ENCODE measurements at places on chromosomes 2 and 18. TPM values are rescaled to one million over a fixed set of nuclear protein-coding genes. Genes with fewer than 3 reads are reported as not detected.

Gene TBC1D8
- 139 TPM for total RNA-seq

Gene CCDC150
- 19.0 TPM for total RNA-seq

DNA sequence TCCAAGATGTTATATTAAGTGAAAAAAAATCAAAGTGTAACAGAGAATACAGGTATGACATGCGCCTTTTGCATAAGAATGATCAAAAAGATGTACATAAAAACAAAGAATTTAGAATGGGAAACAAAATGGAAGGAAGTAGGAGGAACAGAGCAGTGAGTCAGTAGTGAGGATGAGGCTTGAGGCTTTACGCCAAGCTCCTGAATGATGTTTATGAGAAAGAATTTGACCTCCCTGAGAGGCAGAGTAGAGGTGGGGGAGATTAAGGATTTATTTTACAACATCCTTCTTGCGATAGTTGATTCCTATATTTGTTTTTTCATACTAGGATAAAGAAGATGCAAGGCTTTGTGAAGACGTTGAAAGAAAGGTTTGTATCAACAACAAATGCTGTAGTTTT, 81.4 kb downstream of the DCDC2C start:
- H3K4me1 ChIP-seq, result no peaks in the 10 kb centered on the region
- H3K27ac ChIP-seq, result no peak overlapping the region

- H3K27me3 ChIP-seq, result peaks cover 4% of the 10 kb centered on the region
- H3K27ac ChIP-seq, result no peak overlapping the region
- H3K36me3 ChIP-seq, result no peaks in the 10 kb centered on the region
- no peaks in the 10 kb centered on the region for H3K4me1 ChIP-seq
Observed at GRCh38 chr18:10776493-10776892, 250.7 kb downstream of the NAPG start.

GRCh38 chr18:69948919-69949537, 1.4 kb upstream of the CD226 start:
- no peak for DNase-seq
- H3K27ac ChIP-seq, result no peak overlapping the region
- H3K27me3 ChIP-seq, result no peaks in the 10 kb centered on the region
- no peak overlapping the region for H3K4me3 ChIP-seq
- H3K4me1 ChIP-seq, result no peaks in the 10 kb centered on the region
- H3K36me3 ChIP-seq, result no peaks in the 10 kb centered on the region

GRCh38 chr2:185522472-185522871, 216.1 kb upstream of the FSIP2 start:
- no peak overlapping the region for H3K4me3 ChIP-seq
- no peaks in the 10 kb centered on the region for H3K4me1 ChIP-seq
- H3K27ac ChIP-seq, result no peak overlapping the region
- H3K36me3 ChIP-seq, result no peaks in the 10 kb centered on the region
- no peak for DNase-seq
- H3K27me3 ChIP-seq, result no peaks in the 10 kb centered on the region

DNA sequence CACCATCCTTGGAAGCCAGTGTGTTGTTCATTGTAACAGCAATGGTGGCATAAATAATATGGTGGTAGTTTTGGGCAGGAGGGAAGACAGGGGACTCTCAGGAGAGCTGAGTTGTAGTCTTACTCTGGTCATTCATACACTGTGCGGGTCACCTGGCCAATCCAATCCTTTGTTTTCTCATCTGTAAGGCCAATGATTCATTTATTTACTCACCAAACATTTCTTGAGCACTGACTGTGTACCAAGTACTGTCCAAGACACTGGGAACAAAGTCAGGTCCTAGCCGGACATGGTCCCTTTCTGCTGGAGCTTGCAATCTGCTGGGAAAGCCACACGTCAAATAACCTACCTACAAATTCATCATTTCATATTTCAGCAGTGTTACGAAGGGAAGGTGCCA, 302.7 kb downstream of the CYP26B1 start:
- no peak overlapping the region for H3K4me3 ChIP-seq
- H3K36me3 ChIP-seq, result no peaks in the 10 kb centered on the region
- no peak for DNase-seq

DNA sequence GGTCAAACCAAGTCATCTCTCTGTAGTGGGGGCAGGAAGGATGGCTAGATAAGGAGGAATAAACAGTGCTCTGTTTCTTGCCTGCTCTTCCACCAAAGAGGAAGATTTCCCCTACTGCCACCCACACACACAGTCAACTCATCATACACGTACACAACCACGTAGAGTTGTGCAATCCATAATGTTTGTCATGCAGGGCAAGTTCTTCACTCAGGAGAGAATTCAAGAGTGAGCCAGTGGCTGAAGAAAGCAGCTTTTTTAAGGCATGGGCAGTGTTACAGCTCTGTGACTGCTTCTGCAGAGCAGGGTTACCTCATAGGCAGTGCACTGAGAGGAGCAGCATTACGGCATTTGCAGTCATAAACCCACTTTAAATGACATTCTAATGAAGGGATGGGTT, 283.0 kb downstream of the RND3 start:
- H3K4me3 ChIP-seq, result no peak overlapping the region
- H3K36me3 ChIP-seq, result no peaks in the 10 kb centered on the region
- H3K4me1 ChIP-seq, result no peaks in the 10 kb centered on the region
- H3K27me3 ChIP-seq, result no peaks in the 10 kb centered on the region
- DNase-seq, result no peak
- no peak overlapping the region for H3K27ac ChIP-seq

DNA sequence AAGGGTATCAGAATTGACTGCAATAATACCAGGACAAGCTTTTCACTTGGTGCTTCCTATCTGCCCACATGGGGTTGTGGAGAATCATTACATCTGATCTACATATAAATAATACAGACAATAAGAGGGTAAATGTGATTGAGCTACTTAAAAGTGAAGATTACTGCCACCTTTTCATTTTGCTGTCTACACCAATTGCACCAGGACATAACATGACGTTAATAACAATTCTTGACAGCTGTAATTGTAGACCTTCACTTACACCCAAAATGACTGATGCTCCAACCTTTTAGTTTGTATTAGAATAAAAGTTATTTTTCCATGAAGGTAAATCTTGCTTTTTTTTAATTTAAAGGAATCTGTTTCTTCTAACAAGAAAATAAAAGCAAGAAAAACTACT, 36.5 kb upstream of the TTN start:
- H3K4me1 ChIP-seq, result no peaks in the 10 kb centered on the region
- H3K4me3 ChIP-seq, result no peak overlapping the region

- no peaks in the 10 kb centered on the region for H3K27me3 ChIP-seq
- H3K27ac ChIP-seq, result no peak overlapping the region
- H3K36me3 ChIP-seq, result no peaks in the 10 kb centered on the region
- DNase-seq, result no peak
Observed at GRCh38 chr2:235937526-235937925, 230.7 kb downstream of the GBX2 start.

DNA sequence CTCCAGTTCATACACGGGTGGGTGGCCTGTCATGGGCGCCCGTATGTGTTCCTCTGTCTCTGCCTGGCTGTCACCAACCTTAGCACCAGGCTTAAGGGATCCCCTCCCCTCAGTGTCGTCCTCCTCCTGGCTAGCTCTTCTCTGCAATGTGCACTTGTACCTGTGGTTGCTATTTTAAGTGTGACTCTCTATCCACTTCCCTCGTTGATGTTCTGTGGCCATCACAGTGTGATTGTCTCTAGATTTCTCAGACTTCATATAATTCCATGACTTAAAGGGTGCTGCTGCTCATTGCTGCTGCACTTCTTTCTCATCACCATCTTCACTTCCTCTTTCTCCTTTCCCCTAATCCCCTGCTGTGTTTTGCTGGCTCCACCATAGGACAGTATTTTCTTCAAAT, 143.4 kb downstream of the EML6 start:
- H3K4me3 ChIP-seq, result no peak overlapping the region
- no peaks in the 10 kb centered on the region for H3K4me1 ChIP-seq
- H3K27me3 ChIP-seq, result no peaks in the 10 kb centered on the region
- DNase-seq, result no peak
- no peak overlapping the region for H3K27ac ChIP-seq

- H3K4me3 ChIP-seq, result no peak overlapping the region
- no peak overlapping the region for H3K27ac ChIP-seq
- H3K27me3 ChIP-seq, result peaks cover 5% of the 10 kb centered on the region
- no peaks in the 10 kb centered on the region for H3K36me3 ChIP-seq
Observed at GRCh38 chr2:149313512-149313972, 16.8 kb upstream of the LYPD6 start.

DNA sequence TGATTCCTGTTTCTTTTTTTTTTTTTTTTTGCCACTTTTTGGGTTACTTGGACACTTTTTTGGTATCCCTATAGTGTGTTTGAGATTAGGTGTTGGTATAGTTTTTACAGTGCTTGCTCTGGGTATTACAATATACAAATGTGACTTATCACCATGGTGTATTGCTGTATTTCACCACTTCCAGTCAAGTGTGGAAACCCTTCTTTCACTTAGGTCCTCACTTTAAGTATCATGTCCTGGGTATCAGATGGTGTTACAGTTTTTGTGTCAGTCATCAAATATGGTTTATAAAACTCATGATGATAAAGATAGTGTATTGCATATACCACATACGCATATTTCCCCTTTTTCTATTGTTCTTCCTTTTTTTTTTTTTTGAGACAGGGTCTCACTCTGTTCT, 1.8 kb downstream of the ATP9B start:
- no peak overlapping the region for H3K4me3 ChIP-seq
- DNase-seq, result no peak
- H3K27me3 ChIP-seq, result no peaks in the 10 kb centered on the region
- no peaks in the 10 kb centered on the region for H3K36me3 ChIP-seq
- H3K4me1 ChIP-seq, result peaks cover 14% of the 10 kb centered on the region
- H3K27ac ChIP-seq, result peak overlapping the region; percentile 5

DNA sequence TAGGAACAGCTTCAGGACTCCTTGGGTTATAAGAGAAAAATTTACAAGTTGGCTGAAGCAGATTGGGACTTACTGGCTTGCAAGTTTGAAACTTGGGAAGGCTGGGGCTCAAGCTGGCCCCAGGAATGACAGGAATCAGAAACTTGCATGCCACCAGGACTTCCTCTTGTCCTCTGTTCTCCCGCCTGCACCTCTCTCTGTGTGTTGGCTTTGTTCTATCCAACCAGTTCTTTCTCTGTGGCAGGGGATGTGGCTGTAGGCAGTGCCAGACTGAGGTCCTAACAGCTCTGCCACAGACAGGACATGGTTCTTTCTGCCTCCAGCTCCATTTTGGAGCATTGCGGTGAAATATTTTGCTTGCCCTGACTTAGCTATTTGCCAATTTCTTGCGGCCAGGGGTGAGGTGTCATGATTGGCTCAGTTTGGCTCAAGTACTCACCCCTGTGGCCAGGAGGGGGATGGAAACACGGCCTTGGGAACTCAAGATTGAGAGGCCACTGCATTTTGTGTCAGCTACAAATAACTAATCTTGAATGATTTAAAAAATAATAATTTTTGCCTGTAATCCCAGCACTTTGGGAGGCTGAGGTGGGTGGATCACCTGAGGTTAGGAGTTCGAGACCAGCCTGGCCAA, 48.9 kb downstream of the MEP1B start:
- no peaks in the 10 kb centered on the region for H3K36me3 ChIP-seq
- H3K4me1 ChIP-seq, result no peaks in the 10 kb centered on the region
- no peak overlapping the region for H3K4me3 ChIP-seq

GRCh38 chr18:50307400-50307737, 19.9 kb upstream of the CXXC1 start:
- no peak overlapping the region for H3K27ac ChIP-seq
- peaks cover 4% of the 10 kb centered on the region for H3K4me1 ChIP-seq
- H3K27me3 ChIP-seq, result no peaks in the 10 kb centered on the region
- no peak for DNase-seq
- H3K36me3 ChIP-seq, result no peaks in the 10 kb centered on the region

- H3K36me3 ChIP-seq, result no peaks in the 10 kb centered on the region
- no peaks in the 10 kb centered on the region for H3K27me3 ChIP-seq
- no peak overlapping the region for H3K27ac ChIP-seq
- H3K4me3 ChIP-seq, result no peak overlapping the region
- DNase-seq, result no peak
Observed at GRCh38 chr2:23571527-23572282, 186.7 kb downstream of the KLHL29 start.
